SK-N-DZ (cell line): ENCODE measurements at places on chromosomes 12 and 14.

DNA sequence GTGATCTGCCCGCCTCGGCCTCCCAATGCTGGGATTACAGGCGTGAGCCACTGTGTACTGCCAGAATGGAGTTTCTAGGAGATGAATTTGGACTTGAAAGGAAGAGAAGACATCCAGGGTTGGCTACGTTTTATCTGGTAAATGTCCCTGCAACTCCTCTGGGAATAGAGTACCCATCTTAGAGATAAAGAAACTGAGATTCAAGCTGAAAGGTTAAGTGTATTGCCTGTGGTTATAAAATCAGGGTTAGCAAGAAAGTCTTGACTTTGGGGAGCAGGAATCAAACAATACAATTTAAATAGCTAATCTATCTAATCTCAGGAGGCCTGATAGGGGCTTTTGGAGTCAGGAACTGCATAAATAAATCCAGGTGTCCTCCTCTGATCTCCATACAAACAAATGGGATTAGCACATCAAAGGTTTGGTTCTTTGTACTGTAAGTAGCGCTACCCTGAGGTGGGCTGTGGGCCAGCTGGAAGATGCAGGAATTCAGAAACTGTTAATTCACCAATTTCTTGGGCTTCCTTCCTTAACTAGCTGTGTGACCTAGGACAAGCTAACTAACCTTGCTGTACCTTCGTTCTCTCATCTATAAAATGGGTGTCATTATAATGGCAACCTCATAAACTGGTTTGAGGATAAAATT lies 45.1 kb downstream of the TBX3 start:
- DNase-seq, result no peak

DNA sequence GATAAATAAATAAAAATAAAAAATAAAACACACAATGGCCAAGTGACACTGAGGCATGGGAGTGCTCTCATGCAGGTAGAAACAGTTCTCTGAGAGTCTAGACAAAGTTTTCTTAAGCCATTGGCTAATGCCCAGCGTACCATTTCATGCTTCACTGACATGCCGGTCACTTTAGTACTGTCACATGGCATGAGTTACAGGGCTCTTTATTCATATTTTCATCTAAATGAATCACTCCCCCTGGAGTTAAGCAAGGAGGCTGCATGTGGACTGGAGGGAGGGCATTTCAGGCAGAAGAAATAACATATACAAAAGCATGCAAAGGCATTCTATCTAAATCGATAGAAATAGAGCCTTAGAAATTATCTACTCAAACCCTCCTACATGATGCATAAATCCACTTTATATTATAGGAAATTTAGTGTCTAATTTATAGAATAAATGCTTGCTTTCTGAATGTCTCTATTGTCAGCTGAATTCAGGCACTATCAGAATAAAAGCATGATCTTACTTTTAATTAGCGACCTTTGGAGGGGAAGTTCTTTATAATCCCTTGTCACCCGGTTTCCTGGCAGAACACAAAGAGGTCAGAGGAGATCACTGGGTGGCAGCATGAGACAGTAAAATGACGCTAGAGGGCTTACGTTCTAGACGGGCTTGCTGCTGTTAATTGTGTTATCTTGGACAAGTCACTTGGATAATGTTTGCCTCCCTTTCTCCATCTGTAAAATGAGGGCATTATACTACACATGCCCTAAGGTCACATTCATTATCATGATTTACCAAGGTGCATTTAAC lies 17.5 kb downstream of the DYRK4 start:
- DNase-seq, result peak; percentile 59

DNA sequence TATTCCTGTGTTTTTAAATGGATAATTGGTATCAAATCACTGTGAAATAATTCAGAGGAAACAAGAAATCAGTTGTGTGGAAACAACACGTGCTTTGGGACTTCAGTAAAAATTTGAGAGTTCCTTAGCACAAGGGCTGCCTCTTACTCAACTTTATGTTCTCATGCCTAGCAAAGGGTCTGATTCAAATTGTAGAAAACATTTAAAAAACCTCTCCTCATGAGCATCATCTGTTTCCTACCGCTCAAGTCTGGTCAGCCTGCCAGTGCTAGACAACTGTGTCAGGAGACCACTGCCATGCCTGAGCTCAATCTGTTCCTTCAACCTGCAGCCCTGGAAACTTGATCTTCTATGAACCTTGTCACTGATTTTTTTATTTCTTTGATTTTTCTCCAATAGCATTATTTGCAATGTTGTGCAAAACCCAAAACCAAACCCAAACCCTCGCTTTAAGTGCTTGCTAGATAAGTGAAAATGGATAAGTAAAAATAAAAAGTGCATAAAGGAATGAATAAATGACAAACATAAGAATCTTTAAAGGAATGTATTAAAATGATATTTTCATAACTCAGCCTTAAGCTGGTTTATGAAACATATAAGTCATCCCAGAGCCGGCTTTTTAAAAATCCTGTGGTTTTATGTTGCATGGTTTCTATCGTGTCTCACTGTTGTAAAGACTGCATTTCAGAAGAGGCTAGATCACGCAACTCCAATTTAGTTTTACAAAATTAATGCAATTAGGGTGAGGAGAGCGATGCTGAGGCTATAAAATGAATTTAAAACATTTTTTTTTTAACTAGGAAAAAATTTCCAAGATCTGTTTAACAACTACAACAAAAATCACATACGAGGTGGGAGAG lies 361.2 kb upstream of the PDE3A start:
- no peak for DNase-seq

GRCh38 chr12:40181490-40181889 lies 43.3 kb upstream of the LRRK2 start:
- DNase-seq, result no peak

GRCh38 chr14:89617481-89618329 lies 200.7 kb upstream of the FOXN3 start:
- DNase-seq, result peak; percentile 39
